Omental fat pad (tissue), 4 donors: ENCODE measurements at places on chromosomes 3 and 15. TPM values are rescaled to one million over a fixed set of nuclear protein-coding genes. Genes with fewer than 3 reads are reported as not detected.

- DNase-seq: no peak
Measured at GRCh38 chr3:74561881-74562280, 52.6 kb downstream of the CNTN3 start.

- no peak for DNase-seq
Measured at GRCh38 chr3:105385819-105386508, 19.3 kb downstream of the ALCAM start.

Gene AP3B2
- total RNA-seq: 1.8 TPM

DNA sequence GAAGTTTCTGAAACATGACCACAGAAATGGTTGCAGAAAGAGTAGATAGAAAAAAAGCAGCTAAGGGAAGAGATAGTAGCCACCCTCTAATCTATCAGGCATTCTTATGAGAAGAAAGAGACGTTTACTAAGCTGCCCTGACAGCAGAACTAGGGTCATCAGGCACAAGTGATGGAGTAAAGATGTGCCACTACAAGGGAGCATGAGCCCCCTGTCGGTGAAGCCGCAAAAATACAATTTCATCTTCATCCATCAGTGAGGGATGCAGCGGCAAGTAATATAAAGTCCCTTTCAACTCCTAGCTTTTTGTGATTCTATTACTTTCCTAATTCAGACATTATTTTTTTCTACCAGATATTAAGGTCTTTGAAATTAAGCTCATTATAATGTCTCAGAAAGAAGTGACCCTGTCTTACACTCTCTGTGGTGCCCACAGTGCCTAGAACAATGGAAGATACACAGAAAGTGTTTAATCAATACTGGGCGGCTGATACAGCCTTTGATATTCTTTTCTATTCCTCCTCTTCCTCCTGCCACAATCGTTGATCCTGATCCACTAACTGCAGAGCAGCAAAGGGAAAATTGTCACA lies 651.6 kb downstream of the NTRK3 start:
- no peak for DNase-seq

- DNase-seq: no peak
Measured at GRCh38 chr15:71658827-71659729, 151.3 kb upstream of the NR2E3 start.

GRCh38 chr3:165903885-165904630 lies 66.8 kb upstream of the BCHE start:
- DNase-seq: no peak

Gene GHSR
- not detected for total RNA-seq

- DNase-seq: no peak
Measured at GRCh38 chr15:67753891-67754290, 71.4 kb upstream of the SKOR1 start.

DNA sequence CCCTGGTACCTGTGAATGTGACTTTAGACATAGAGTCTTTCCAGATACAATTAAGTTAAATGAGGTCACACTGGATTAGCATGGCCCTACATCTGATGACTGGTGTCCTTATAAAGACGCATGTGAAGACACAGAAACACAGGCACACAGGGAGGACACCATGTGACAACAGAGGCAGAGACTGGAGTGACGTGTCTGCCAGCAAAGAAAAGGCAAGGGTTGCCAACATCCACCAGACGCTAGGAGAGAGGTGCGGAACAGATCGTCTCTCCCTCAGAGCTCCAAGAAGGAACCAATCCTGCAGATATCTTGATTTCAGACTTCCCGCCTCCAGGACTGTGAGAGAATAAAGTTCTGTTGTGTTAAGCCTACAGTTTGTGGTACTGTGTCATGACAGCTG lies 42.8 kb downstream of the CX3CR1 start:
- DNase-seq: no peak

- no peak for DNase-seq
Measured at GRCh38 chr3:13539671-13540070, 9.3 kb upstream of the FBLN2 start.

- DNase-seq: peak; percentile 57
Measured at GRCh38 chr15:77024273-77025082, 29.6 kb downstream of the PSTPIP1 start.

Gene PYGO1
- total RNA-seq: 7.7 TPM

DNA sequence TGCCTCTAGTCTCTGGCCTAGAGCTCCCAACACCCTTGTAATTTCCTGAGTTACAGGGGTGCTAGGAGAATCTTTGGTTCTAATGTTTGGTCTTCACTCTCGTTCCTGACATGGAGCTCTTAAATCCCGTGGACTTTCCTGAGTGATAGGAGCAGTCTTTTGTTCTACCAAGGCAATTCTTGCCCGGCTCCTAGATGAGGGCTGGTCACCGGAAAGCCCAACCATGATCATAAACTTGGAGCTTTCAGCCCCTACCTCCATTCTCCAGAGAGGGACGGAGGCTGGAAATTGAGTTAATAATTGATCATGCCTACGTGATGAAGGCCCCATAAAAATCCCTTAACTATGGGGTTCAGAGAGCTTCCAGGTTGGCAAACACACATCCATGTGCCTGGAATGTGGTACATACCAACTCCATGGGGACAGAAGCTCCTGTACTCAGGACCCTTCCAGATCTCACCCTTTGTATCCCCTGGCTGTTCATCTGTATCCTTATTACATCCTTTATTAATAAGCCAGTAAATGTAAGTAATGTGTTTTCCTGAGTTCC lies 18.8 kb upstream of the GATM start:
- no peak for DNase-seq

Gene SIDT1
- total RNA-seq: 2.7 TPM

DNA sequence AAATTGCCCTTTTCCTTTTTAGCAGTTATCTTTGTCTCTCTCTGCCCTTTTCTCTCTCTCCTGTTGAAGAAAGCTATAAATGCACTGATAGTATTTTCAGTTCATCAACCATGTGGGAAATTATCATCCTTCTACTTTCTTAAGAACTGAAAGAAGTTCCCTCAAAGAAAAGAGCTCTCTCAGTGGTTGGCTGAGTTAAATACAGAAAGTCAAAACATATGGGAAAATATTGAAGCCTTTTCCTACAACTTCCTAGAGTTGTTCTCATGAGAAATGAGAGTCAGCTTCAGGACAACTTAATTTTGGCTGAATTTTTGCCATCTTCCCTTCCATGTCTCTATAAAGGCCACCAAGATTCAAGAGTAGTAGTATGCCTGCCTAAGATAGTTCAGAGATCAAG lies 96.7 kb downstream of the NFKBIZ start:
- DNase-seq: no peak

- no peak for DNase-seq
Measured at GRCh38 chr3:73490453-73491286, 134.1 kb downstream of the PDZRN3 start.

DNA sequence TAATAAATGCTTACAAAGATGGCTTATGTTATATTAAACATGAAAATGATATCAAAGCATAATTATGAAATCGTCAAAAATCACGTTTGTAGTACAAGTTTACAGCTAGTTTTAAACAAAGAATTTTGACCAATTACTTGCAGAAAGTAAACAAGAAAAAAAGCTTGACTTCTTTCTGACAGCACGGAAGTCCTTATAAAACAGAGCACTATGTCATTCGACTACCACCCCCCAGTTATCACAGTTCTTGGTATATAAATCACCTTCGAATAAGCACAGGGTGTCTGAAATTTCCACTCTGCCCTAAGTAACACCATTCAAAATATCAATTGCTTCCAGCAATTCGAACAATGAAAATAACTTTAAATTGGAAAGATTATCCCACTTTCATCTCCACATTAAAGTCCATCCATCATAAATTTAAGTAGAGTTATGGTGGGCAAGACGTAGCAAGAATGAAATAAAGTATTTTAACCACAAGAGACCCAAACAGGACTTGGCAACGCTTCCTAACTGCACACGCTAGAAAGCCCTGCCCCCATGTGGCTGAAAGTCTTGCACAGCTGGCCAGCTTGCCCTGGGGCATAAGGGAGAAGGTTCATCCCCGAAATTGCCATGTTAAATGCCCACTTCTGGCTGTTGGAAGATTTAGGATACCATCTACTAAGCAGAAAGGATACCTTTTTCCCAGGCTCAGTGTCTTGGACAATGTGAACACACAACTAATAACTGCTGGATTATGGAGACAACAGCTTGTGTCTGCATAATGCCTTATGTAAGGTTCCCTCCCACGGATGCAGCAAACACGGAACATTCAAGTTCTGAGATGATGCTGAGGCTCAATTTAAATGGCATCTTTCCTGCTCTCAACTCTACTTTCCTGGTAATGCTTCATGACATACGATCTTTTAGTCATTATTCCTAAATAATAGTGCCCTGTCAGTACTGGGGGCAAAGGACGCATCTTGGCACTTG lies 116.4 kb upstream of the TJP1 start:
- DNase-seq: no peak

Gene ANKRD34C
- not detected for total RNA-seq

GRCh38 chr3:147574621-147575020 lies 165.5 kb downstream of the ZIC1 start:
- DNase-seq: no peak

Gene MFSD1
- total RNA-seq: 119 TPM

DNA sequence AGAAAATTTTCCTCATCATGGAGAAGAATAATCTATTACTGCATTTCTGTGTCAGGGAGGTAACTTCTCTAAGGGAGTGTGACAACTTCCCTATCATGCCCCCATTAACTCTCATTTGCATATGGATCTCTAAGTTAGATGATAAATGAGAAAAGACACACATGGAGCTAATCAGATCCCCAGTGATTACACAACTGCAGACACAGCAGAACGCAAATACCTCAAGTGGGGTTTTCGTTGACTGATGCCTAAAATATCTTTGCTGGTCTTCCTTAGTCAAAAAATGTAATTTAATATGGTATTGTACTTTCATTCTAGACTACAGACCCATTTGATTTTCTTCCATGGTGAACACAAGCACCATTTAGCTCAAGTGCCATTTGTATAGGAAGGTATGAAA lies 630.5 kb downstream of the TBL1XR1 start:
- no peak for DNase-seq

DNA sequence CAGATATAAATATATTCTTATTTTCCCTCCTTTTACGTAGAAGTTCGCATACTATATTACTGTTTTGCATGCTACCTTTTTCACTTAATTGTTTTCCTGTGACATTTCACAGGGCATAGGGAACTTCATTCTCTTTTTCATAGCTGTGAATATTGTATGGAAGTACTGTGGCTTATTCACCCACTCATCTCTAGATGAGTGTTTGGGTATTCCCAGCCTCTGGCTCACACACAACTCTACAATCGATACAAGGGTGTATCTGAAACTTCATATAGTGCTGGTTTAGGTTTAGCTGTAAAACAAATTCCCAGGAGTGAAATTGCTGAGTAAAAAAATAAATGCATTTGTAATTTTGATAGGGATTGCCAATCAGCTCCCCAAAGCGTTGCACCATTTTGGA lies 55.3 kb upstream of the MAGI1 start:
- DNase-seq: no peak

DNA sequence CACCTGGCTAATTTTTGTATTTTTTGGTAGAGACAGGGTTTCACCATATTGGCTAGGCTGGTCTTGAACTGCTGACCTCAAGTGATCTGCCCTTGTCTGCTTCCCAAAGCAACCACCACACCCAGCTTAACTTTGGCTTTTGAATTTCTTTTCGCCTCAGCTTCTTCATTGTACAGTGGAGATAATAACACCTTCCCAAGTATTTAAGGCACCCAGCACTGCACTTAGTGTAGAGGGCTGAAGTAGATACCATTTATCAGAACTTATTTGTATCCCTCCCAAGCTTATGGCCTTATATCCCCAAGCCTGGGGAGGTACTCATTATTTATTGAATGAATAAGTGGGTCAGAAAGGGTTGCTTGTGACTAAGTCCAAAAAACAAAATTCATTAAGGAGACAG lies 2.3 kb downstream of the SQOR start:
- DNase-seq: no peak

DNA sequence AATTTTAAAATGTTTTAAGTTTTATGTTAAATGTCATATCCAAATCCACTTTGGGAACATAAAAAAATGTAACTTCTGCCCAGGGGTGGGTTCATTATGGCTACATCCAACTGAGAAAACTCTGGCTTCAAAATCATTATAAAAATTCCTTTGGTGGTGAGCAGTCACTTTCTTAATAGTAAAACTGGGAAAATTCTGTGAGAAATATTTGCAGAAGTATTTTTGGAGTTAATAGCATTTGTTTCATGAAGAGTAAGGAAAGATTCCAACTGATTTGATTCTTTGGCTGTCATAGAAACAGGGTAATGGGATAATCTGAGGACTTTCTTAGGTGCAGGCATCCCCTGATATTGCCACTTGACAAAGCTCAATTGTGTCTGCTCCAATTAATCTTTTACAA lies 38.8 kb downstream of the CPA3 start:
- DNase-seq: no peak

- no peak for DNase-seq
Measured at GRCh38 chr3:56086355-56086754, 381.9 kb downstream of the ERC2 start.

Gene HPS3
- 18.1 TPM for total RNA-seq

GRCh38 chr3:170531657-170532335 lies 54.1 kb downstream of the SLC7A14 start:
- DNase-seq: no peak

DNA sequence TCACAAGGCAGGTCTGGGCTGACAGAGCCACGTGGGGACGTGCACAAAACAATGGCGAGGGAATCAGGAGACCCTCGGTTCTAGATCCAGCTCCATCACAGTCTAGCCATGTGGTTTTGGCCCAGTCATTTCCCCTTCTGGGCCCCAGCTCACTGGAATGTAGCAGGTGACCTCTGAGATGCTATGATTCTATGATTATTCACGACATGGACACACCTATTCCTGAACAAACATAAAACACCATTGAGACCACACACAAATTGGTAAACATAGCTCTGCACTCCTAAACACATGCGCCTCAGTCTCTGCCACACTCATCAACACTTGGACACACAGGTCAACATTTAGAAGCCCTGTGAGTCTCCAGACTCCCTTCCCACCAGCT lies 9.0 kb downstream of the IGDCC4 start:
- DNase-seq: no peak

DNA sequence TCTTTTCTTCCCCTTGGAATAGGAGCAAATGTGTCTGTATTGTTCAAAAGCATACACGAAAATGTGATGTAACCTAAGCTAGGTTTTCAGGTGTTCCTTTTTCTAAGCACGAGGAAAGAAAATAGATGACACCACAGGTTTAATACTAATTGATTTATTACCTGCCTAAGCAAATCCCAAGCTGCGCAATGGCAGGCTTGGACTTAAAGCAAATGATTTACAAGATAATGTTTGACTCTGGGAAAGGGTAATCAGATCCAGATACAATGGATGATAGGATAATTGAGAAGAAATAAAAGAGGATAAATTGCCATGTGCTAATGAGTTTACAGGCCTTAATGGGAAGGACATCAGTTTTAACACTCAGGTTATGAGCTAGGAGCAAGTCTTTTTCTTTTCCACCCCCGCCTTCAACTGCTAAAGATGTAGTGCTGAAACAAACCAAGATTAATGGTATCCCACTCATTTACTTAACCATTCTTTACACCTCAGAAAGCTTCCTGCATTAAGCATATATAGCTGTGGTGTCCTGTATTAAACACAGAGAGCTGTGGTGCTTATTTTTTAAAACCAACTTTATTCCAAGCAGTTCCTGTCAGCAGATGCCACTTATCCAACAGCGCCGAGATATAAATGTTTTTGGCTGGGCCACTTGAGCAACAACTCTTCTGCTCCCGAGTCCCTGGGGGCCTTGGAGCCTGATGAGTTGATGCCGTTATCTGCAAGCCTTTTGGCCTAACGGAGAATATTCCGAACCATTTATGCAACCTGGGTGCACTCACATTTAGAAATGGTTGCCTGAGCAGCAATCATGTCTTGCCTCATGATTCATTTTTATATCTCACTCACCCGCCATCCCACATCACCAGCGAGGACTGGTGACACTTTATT lies 205.5 kb downstream of the MECOM start:
- DNase-seq: no peak

- DNase-seq: no peak
Measured at GRCh38 chr3:4981665-4982494, 2.6 kb downstream of the BHLHE40 start.
